ENCODE measurements at places on chromosomes 11 and 22.

GRCh38 chr11:68009391-68010089, 587 bp upstream of the ALDH3B1 start:
- DNase-seq, result no peak

DNA sequence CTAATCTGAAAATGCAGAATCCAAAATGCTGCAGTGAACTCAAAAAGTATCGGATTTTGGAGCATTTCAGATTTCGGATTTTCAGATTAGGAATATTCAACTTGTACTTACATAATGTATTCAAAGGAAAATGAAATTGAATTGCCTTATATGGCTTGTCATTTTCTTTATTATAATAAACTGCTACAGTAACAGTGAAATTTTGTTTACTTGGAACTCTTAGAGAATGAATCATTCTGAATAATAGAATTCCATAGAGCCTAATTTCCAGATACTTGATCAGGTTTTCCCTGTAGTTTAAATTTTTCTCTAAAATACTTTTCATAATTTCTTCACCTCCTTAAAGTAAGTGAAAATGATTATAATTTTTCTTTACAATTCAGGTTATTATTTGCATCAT, 17.3 kb downstream of the TTC17 start:
- DNase-seq, result no peak

DNA sequence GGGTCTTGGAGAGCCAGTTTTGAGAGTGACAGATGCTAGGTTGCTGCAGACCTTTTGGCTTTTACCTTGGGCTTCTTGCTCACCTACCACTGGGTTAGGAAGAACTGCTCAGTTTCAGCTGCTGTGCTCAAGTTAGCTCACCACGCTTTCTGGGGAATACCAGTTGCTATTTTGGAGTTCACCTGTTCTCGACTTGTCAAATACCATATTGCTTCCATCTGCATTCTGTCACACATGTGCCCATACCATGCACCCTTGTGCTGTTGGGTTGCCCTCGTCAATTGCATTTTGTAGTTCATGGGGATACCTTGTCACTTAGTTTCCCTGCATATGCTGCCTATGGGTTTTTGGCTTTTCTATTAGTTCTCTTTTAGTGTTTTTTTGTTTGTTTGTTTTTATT, 23.0 kb upstream of the BARX2 start:
- no peak for DNase-seq

DNA sequence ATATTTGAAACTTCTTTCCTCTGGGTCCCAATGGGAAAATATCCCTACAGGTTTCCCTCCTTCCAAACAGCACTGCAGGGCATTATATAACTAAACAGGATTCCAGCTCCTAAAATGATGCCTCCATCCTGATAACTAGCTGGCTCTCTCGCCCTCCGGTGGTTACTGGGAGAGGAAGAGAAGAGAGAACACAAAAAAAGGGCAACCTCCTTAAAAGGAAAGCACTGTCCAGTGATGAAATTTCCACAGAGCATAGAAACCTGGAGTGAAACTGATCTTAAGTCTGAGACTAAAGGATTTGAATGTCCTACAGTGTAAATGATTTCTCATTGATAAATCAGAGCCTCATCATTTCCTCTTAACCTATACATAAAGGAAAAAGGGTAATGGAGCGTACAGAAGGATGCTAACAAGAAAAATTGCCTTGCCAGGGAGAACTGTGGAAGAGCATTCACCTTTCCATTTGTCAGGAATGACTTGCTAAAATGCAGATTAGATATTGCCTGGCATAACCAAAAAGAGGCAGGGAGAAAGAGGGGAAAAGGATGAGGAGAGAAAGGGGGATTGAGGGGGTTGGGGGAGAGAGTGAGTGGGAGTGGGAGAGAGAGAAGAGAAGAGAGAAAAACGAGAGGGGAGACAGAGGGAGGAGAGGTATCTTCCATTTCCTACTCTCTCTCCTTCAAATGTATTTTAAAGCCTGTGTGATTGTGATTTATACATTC, 121.3 kb downstream of the APOL5 start:
- no peak for DNase-seq

All from right atrium auricular region (tissue), 2 donors.